ENCODE measurements at places on chromosomes 1 and 21.
A peak's percentile ranks its signal among the peaks of the same experiment; 100 is the strongest.

GRCh38 chr1:191695865-191696264, 462.4 kb upstream of the RGS18 start:
- DNase-seq = no peak

DNA sequence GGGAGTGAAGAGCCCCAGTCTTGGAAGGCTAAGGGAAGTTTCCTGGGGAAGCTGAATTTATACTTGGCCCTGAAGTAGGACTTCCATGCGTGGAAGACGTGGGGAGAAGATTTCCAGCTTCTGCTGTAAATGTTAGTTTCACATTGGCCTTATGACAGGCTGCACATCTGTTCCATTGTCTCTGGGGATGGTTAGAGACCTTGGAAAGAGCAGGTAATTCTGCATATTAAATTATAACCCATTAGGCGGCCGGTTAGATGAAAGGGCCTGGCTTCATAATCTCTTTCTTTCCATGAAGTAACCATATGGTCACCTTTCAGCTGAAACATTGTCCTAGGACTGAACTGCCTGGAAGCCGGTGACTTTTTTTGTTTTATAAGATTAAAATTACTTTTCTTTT, 37.5 kb downstream of the DPT start:
- DNase-seq = no peak

- DNase-seq = no peak
Measured at GRCh38 chr1:194705123-194705854, 1518.9 kb upstream of the B3GALT2 start.

GRCh38 chr1:29703596-29704370, 467.5 kb downstream of the PTPRU start:
- DNase-seq = no peak

GRCh38 chr1:153633161-153633753, 609 bp upstream of the CHTOP start:
- DNase-seq = peak; percentile 26
